ENCODE measurements at places on chromosomes 3 and 15. TPM values are rescaled to one million over a fixed set of nuclear protein-coding genes. Genes with fewer than 3 reads are reported as not detected.

The CELF6 gene
- total RNA-seq = 0.19 TPM

The RYR3 gene
- total RNA-seq = 3.4 TPM

DNA sequence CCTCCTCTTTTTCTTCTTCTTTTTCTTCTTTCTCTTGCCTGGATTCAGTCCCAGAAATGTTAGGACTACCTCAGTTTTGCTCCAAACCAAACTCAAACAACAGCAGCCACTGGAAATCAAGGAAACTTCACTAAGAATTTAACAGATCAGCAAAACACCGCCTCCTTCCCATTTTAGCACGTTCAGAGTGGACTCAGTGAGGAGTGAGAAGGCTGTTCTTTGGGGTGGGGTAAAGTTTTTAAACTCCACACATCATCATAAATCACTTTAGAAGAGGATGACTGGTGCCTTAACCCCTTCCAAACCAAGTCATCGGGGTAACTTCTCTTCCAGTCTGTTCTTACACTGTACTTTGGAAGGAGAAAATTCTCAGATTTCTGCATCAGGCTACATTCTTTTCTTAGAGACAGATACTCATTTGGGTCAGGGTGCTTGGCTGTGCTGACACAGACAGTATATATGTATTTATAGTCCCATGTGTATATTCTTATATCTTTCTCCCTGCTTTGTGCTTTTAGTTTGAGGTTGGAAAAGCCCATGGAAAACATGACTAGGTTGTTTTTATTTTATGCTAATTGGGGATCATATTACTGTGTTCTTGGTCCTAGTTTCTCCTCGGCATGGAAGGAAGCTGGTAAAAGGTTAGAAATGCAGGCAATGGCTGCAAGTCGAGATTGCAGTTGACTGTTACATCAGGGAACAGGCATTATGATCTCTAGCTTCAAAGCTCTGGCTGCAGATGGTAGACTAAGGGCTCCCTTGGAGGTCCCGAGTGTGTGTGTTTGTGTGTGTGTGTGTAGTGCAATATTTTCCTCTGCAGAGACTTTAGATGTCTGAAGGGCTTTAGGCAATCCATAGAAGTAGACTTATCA lies at the start of gene CCDC80:
TSS of gene CCDC80 (minus strand) at position 214 of the 872 bp plus-strand sequence. CDS start 1,238 bp downstream, outside the sequence.
- no peak for DNase-seq

GRCh38 chr3:152905631-152906030 lies 70.7 kb downstream of the P2RY1 start:
- DNase-seq = no peak

GRCh38 chr3:74066456-74066855 lies 441.7 kb upstream of the PDZRN3 start:
- no peak for DNase-seq

- no peak for DNase-seq
Measured at GRCh38 chr3:106560451-106560966, 691.7 kb upstream of the CBLB start.

GRCh38 chr3:113339616-113340244 lies 101.6 kb downstream of the CFAP44 start:
- DNase-seq = no peak
